Mammary epithelial cell (primary cell): ENCODE measurements at places on chromosomes 5 and 9.

DNA sequence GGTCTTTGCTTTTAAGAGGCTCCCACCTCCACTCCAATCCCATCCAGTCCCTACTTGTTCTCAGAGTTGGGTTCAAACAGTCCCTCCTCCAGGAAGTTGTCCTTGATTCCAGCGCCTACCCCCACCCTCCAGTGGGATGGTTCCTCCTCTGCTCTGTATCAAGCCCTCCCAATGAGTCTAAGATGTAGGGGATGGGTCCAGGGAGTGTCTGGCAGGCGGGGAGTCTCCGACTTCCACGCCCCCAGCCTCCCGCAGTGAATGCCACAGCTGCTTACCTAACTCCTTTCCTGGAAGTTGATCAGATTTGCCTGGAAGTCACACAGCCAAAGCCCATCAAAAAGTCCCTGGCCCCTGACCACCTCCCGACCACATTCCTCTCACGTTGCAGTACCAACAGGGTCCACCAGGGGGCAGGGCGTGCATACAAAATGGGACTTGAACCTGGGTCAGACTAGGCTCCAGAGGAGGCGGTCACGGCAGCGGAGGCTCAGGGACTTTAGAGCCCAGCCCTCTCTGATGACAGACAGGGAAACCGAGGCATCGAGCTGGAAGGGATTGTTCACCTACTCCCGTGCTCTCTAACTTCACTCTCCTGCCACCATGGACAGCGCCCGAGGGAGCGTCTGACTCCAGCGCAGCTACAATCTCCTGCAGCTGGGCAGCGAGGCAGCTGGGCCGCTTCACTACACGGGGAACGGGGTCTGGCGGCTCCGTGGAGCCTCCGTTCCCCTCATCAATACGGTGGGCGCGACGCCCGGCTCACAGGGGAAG lies 25.0 kb upstream of the TDRD7 start:
- DNase-seq, result peak; percentile 66

DNA sequence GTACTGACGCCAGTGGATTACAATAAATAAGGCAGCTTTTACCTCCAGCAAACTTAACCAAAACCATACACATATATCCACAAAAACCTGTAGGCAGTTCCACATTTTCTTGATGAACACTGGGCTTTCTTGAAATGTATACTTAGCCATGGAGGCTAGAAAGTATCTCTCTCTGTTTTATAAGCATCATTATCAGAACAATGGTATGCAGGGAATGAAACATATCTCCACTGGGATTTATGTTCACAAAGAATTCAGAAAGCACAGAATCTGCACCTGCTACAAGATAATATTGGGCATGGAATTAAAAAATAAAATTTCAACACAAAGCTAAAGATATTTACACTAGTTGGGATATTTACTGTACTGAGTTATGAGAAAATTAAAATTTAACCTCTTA lies 126.1 kb upstream of the RASA1 start:
- no peak for DNase-seq

GRCh38 chr9:23117616-23118015 lies 671.0 kb downstream of the DMRTA1 start:
- peak; percentile 6 for DNase-seq

DNA sequence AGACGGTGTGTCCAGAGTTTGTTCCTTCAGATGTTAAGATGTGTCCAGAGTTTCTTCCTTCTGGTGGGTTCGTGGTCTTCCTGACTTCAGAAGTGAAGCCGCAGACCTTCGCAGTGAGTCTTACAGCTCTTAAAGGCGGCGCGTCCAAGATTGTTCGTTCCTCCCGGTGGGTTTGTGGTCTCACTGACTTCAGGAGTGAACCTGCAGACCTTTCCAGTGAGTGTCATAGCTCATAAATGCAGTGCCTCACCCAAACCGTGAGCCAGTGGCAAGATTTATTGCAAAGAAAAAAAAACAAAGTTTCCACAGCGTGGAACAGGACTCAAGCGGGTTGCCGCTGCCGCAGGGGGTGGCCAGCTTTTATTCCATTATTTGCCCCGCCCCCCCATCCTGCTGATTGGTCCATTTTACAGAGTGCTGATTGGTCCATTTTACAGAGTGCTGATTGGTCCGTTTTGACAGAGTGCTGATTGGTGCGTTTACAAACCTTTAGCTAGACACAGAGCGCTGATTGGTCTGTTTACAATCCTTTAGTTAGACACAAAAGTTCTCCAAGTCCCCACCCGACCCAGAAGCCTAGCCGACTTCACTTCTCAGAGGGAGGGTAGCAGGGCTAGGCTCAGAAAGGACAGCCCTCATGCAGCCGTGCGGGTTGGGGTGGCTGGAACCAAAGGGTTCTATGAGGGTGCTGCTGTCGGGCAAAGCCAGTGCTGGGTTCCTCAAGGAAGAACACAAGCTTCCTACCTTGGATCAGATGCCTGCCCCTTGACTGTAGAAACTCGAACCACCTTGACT lies 9.1 kb upstream of the RNF130 start:
- no peak for DNase-seq

DNA sequence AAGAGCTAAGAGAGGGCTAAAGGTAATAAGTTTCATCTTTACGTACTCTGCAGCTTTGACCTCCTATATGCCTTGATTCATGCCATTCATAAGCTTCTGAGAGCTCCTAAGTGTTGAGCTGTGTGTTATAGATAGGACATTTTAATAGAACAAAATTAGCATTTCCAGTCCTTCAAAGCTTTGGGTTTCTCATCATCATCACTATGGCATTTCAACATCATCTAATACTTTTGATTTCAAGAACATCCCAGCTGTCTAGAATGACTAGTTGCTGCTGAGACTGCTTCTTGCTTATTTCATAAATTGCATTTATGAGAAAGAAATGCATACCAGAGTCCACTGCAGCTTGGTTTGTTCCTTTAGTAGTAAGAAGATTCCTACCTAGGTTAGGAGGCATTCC lies 201.7 kb downstream of the SGCD start:
- no peak for DNase-seq

DNA sequence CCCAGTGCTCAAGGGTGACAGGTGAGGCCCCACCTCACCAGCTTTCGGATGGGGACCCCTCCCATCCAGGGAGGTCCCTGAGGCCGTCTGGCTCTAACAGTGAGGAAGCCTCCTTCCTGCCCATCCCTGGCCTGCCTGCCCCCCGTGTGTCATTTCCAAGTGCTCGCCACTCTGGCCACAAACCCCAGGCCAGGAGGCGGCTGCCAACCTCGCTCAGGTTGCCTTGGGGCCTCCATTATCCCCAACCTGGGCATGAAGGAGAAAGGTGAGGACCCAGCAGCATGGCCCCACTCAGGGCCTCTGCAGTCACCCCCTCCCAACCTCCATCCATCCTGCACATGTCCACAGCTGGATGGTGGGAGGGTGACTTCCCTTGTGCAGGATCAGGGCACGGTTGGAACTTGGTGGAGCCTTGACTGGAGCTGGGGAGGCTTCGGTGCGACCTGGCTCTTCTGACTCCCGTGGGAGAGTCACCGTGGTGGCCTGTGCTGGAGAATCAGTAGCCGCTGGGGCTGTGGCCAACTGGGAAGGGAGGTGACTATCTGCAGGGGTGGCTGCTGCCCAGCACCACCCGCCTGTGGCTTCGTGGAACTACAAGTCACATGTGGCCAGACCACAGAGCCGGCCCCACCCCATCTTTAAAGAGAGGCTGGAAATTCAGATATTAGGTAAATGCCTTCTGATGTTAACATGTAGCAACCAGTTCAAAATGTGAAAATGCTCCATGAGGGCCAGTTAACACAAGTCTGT lies 37.5 kb upstream of the GFPT2 start:
- DNase-seq, result no peak

DNA sequence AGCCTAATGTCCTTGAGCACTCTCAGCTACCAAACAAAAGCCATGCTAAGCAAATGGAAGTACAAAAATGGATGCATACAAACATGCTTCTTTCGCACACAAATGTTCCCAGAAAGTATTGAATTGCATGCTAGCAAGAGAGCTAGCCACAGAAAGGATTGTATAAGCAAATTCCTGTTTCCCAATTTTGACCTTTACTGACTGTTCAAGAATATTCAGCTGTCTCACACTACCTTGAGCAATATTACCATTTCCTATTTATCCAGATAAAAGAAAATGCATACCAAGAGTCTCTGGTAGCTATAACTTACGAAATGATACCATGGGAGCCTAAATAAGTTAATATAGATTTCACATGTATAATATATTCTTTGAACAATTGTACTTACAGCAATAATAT lies 264.6 kb downstream of the TMEM167A start:
- no peak for DNase-seq

- DNase-seq, result no peak
Observed at GRCh38 chr9:101691657-101692056, 46.8 kb downstream of the GRIN3A start.

DNA sequence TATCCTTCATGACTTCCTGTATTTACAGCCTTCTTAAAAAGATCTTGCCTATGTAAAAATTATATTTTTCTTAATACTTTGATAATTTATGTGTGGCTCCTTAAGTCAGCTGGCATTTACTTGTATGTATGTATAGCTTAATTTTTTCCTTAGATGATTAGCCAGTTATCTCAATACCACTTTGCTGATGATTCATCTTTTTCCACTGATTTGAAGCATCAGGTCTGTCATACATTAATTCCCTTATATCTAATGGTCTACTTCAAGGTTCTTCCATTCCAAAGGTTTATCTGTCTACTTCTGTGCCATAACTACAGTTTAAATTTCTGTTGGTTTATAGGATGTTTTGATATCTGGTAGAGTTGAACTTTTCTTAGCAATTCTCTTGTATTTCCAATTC lies 44.9 kb upstream of the MTMR12 start:
- no peak for DNase-seq

DNA sequence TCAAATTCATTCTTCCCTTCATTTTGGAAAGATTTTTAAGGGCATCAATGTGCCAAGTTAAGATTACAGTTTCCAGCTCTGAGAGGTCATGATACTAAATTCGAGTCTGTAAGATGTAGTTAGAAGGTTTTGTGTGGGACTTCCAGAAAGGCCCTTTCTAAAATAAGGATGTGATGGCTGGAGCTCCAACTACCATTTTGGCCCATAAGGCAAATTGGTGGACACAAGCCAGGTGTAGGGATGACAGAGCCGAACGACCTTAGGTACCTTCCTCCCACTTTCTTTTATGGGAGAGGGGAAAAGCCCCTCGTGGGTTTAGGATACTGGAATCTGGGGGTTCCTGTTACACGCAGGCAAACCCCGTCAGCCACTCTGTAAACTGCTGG lies 54.3 kb upstream of the PTPDC1 start:
- no peak for DNase-seq

GRCh38 chr9:18566121-18566520 lies 92.2 kb downstream of the ADAMTSL1 start:
- DNase-seq, result peak; percentile 70

GRCh38 chr5:135031813-135032694 lies 2.0 kb downstream of the PITX1 start:
- no peak for DNase-seq

DNA sequence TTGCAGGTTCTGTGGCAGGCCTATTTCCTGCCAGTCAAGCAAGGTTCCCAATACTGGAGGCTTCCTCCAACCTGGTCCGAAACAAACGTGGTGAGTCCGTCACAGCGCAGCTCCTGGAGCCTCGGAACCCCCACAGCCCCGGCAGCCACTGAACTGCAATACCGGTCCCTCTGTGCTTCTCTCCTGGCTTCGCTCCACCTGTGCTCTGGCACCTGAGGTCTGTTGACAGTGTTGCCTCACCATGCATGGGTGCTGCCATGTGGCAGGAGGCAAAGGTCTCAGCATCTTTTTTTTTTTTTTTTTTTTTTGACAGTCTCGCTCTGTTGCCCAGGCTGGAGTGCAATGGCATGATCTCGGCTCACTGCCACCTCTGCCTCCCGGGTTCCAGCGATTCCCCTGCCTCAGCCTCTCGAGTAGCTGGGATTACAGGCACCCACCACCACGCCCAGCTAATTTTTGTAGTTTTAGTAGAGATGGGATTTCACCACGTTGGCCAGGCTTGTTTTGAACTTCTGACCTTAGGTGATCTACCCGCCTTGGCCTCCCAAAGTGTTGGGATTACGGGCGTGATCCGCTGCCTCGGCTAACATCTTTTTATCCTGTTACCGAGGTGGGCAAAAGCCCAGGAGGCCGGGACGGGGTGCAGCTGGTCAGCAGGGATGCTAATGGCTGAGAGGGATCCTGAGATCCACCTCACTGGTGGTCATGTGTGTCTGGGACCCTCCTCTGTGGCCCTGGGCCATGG lies 57.1 kb upstream of the RNU6ATAC start:
- DNase-seq, result no peak

DNA sequence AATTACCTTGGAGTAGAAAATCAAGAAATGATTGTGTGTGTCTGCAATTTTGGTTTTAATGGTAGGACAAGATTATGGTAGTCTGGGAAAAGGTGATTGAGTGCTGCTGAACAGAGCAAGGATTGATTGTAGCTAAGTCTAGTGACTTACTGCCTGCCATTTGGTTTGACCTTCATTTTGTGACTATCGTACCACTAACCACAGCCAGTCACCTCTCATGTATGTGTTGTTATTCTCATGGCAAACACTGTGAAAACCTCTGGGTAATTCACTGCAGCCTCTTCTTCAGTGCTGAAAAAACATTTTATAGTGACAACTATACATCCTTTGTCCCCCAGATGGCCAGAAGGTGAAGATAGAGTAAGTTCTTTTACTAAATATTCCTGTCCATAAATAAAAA lies 37.5 kb downstream of the CTNNA1 start:
- DNase-seq, result no peak
